Caki2 (cell line): ENCODE measurements at places on chromosomes 7 and 10. TPM values are rescaled to one million over a fixed set of nuclear protein-coding genes. Genes with fewer than 3 reads are reported as not detected.

- DNase-seq: no peak
These were observed 27.5 kb downstream of the CTNNA3 start for GRCh38 chr10:67668448-67668847.

DNA sequence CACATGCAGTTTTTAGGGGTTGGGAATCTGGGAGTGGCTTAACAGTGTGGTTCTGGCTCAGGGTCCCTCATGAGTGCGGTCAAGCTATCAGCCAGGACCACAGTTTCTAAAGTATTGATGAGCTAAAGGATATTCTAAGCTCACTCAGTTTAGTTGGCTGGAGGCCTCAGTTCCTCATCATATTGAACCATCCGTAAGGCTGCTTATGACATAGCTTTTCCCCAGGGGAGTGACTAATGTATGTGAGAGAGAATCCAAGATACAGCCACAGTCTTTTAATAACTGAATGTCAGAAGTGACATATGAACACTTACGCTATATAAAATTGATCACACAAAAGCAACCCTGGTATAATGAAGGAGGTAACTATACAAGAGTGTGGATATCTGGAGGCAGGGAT, 245.3 kb downstream of the POLR1F start:
- no peak for DNase-seq

GRCh38 chr7:27111042-27111750, 8.7 kb upstream of the HOXA2 start:
- peak; percentile 72 for DNase-seq

- DNase-seq: no peak
These were observed 105.6 kb upstream of the GPR26 start for GRCh38 chr10:123560301-123561140.

DNA sequence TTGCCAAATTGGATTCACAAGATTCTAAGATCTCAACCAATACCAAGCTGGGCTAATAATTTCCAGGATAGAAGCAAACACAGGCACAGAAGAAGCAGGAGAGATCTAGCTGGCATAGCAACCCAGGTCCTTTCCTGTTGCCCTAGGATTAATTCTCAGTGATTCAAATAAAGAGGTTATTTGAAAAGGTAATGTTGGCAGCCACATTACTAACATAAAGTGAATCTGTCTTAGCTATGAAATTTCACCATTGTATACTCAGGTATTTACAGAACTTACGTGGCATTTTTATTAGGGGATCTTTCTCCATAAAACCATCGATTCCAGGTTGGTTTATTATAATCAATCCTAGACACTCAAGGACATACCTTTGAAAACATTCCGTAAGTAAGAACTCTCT, 379.3 kb upstream of the POM121L12 start:
- no peak for DNase-seq

DNA sequence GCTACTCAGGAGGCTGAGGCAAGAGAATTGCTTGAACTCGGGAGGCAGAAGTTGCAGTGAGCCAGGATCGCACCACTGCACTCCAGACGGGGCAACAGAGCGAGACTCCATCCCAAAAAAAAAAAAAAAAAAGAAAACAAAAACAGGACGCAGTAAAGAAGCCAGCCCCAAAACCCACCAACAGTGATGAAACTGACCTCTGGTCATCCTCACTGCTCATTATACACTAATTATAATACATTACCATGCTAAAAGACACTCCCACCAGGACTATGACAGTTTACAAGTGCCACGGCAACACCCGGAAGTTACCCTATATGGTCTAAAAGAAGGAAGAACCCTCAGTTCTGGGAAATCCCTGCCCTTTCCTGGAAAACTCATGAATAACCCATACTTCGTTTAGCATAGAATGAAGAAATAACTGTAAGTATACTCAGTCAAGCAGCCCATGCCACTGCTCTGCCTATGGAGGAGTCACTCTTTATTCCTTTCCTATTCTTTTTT, 40.0 kb upstream of the EIF4H start:
- DNase-seq: no peak

DNA sequence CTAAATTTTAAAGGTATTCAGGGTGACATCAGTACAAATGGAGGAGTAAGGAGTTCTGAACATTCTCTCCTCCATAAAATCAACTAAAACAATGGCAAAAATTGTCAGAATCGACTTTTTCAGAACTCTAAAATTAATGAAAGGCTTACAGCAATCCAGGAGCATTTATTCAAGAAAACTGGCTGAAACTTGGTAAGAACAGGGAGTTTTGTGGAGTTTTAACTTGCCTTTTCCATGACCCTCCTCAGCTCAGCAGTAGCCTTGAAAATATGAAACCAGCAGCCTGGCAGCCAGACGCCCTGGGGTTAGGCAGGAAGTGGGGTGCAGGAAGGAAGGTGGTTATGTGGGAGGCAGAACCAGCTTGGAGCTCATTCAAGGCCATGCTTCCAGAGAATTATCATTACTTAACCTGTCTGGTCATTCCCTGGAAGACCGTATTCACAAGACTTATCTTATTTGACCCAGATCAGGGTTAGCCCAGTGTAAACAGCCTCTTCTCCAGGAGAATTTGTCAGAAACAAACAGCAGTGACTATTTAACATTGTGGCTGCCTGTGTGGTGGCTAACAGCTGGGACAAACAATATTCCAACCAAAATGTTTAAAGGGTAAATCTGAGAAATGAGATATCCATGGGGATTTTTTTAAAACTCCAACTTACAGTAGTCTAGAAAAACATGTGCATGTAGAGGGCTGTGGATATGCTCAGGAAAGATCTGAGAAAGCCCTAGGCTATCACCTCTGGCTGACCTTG, 75.7 kb upstream of the MACROH2A2 start:
- no peak for DNase-seq

DNA sequence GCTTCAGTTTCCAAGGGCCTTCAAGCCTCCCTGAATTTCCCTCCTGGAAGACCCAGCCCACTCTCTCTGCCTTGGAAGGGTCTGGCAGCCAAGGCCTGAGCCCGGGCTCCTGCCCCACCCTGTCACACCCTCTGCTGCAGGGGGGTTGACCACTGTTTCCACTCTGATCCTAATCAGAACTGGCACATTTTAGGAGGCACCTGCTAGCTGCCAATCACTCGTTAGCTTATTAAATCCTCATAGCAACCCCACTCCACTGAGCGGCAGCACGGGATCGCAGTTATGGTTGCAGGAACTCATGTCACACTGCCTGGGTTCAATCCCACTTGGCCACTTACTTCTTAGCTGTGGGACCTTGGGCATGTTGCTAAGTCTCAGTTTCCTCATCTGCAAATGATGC, 12.9 kb downstream of the HSPB1 start:
- no peak for DNase-seq

DNA sequence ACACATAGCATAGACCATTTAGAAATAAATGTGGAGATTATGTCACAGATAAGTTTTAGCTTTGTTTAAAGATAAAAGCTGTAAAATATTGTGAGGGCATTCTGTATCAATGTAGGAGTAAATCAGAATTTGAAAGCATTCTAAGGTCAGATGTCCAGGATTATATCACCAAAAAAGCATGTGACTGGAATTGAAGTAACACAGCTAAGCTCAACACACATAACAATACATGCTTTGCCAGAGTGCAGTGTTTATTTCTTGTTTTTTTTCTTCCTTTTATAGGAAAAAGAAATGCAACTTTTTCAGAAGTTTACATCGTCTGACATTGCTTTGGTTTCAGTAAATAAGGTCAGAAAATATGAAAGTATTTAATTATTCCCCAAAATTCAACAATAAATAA, 183.4 kb downstream of the HTR7 start:
- DNase-seq: no peak

- no peak for DNase-seq
These were observed 14.2 kb downstream of the DNAJC9 start for GRCh38 chr10:73232887-73233286.

GRCh38 chr7:30146127-30146612, 11.4 kb downstream of the MTURN start:
- no peak for DNase-seq

DNA sequence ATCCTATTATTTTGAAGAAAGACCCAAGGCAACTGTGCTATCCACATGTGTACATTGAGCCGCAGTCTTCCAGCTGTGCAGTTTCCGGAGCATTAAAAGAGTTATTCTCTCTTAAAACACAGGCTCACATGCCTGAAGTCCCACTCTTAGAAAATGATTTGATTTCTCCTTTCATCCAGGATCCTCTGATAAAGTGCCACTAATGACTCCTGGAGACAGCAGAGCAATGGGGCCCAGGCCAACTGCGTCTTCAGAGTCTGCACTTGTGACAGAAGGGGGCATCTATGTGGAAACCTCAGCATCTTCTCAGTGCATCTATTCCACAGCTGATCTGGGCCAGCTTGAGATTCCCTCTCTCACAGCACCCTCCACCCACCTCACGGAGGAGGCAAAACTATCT, 482.1 kb upstream of the AKR1E2 start:
- DNase-seq: no peak

- DNase-seq: no peak
These were observed 8.7 kb downstream of the CPXM2 start for GRCh38 chr10:123882681-123883445.

- no peak for DNase-seq
These were observed 16.4 kb upstream of the ELAPOR2 start for GRCh38 chr7:87075671-87076404.

- peak; percentile 80 for DNase-seq
These were observed 39.2 kb downstream of the ENO4 start for GRCh38 chr10:116888380-116889055.

- DNase-seq: no peak
These were observed 15.8 kb upstream of the GRIFIN start for GRCh38 chr7:2492038-2492437.

DNA sequence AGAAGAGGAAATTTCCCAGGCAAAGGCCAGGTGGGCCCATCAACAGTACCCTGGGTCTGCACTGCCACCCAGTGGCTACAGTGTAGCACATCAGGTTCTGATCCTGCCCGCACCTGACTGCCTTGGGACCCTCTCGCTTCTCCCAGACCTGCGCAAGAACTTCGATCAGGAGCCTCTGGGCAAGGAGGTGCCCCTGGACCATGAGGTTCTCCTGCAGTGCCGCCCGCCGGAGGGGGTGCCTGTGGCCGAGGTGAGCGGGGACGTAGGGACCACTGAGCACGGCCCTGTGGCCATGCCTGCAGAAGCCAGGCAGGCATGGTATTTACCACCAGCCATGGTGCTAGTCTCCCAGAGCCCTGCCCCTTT, 33.9 kb upstream of the SLC29A3 start:
- DNase-seq: peak; percentile 24

- DNase-seq: no peak
These were observed 695.5 kb downstream of the GRM8 start for GRCh38 chr7:126557271-126557670.

GRCh38 chr7:7793249-7793648, 74.8 kb upstream of the RPA3 start:
- no peak for DNase-seq

GRCh38 chr7:151626422-151627115, 106.9 kb upstream of the RHEB start:
- peak; percentile 48 for DNase-seq

- DNase-seq: no peak
These were observed 4.1 kb upstream of the SGCE start for GRCh38 chr7:94660006-94660405.

The OTUD1 gene
- 13.1 and 14.8 TPM in 2 replicates for total RNA-seq

The SPDYE6 gene
- total RNA-seq: not detected in 2 replicates

The TRIM50 gene
- total RNA-seq: not detected in 2 replicates

The GJC3 gene
- not detected in 2 replicates for total RNA-seq

The PODXL gene
- total RNA-seq: 0.61 and 3.6 TPM in 2 replicates

The ASB10 gene
- not detected in 2 replicates for total RNA-seq

The LSM5 gene
- 47.5 and 70.6 TPM in 2 replicates for total RNA-seq

The ALOX5 gene
- total RNA-seq: 2.1 and 4.8 TPM in 2 replicates

The PKD2L1 gene
- not detected in 2 replicates for total RNA-seq

The KCNIP2 gene
- total RNA-seq: 0.20 TPM in 1 of 2 replicates, not detected in the other

The TMEM130 gene
- 27.3 TPM in 2 replicates for total RNA-seq
